ENCODE measurements at places on chromosomes 12 and 14.
A peak's percentile ranks its signal among the peaks of the same experiment; 100 is the strongest.

GRCh38 chr12:14257734-14258574, 107.5 kb upstream of the ATF7IP start:
- DNase-seq = peak; percentile 77

- no peak for DNase-seq
These were observed 110.3 kb downstream of the SLC38A1 start for GRCh38 chr12:46158501-46158900.

GRCh38 chr14:32226056-32226455, 23.0 kb upstream of the RNU6-8 start:
- DNase-seq = no peak

DNA sequence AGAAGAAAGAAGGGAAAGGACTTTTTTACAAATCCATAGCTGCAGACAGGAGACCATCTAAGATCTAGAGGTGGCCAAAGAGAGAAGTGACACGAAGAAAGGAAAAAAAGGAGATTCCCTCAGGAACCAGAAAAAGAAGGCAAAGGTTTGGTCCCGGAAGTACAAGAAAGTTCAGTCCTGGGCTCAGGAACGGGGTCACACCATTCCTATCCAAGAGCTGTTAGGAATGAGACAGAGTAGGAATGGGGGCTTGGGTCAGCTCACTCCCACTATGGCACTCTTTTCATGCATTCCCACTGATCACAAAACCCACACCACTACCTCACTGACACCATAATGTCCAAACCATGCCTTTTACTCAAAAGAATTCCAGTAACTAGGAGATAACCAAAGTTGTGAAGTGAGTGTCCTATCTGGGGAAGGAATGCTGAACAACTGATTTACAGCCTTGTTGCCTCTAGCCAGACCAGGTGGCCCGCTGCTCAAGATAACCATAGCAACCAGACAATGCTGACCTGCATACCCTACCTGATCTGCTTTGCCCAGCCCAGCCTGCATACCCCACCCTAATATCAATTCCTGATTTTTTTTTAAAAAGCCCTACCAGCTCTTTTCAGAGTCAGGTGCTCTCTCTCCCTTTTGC, 8.4 kb downstream of the PPP2R3C start:
- no peak for DNase-seq

DNA sequence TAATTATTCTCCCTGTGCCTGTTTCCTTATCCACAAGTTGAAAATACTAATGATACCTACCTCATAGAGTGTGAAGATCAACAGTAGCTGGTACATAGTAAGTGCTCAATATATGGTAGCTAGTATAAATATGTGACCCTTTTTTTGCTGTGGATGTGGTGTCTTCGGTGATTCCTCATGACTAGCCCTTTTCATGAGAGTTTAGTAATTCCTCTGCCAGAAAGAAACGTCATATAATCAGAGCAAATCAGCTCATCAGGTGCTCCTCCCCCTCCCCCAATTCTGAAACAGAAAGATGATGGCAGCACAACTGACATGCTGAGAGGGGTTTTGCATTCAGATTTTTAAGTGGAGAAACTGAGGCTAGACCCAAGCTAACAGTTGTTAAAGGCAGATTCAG, 210.8 kb downstream of the SLC41A2 start:
- no peak for DNase-seq

DNA sequence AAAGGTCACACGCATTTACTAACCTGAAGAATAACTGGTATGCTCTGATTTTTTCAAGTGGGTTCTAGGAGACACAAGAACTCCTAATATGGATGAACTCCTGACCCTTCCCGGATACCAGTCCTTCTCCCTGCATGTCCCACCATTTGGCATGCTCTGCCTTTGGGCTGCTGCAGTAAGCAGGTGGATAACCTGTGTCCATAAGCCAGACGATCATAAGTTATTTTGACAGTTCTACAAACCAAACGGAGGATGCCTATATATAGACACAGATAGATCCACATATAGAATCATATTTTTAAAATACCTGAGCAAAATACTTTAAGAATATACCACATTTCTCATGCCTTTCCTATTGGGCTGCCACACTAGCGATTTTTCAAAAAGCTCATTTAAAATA, 49.4 kb downstream of the TMTC1 start:
- no peak for DNase-seq

- no peak for DNase-seq
These were observed 163.6 kb upstream of the TBX3 start for GRCh38 chr12:114847441-114848035.

GRCh38 chr12:89454080-89454848, 70.3 kb downstream of the GALNT4 start:
- DNase-seq = no peak

- no peak for DNase-seq
These were observed 614.6 kb upstream of the ATP2B1 start for GRCh38 chr12:90323217-90323616.

DNA sequence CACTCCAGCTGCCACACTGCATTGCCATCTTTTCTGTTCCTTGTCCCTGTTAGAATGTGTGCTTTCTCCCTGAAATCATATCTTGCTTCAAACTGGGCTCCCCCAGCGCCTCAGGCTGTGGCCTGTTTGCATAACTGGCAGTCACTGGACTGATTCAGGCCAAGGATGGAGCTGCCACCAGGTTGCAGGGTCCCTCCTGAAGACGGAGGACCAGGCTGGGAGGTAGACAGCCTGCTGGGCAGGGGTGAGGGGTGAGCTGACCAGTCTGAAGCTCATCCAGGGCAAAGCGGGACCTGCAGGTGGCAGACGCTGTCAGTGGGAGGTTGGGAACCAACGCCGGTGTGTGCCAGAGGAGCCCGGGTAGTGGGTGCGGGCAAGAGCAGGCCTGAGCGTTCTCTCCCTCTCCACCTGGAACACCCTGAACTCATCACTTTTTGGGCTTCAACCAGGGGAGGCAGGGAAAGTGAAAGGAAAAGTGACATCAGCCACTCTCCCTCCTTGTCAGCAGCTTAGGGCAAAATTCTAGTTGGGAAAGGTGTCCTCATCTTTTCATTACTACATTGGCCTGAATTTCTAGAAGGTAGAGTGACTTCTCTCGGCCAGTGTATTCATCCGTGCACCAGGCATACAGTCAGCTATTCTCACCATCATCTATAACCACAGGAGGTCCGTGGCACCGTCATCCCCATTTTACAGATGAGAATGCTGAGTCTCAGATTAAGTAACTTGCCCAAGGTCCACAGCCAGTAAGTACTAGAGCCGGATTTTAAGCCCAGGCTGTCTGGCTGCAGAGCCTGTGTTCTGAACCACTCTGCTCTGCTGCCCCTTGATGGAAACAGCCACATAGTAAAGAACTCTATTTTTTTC, 219.1 kb downstream of the SLC41A2 start:
- no peak for DNase-seq

- DNase-seq = no peak
These were observed 873.6 kb downstream of the LRFN5 start for GRCh38 chr14:42480255-42480654.

DNA sequence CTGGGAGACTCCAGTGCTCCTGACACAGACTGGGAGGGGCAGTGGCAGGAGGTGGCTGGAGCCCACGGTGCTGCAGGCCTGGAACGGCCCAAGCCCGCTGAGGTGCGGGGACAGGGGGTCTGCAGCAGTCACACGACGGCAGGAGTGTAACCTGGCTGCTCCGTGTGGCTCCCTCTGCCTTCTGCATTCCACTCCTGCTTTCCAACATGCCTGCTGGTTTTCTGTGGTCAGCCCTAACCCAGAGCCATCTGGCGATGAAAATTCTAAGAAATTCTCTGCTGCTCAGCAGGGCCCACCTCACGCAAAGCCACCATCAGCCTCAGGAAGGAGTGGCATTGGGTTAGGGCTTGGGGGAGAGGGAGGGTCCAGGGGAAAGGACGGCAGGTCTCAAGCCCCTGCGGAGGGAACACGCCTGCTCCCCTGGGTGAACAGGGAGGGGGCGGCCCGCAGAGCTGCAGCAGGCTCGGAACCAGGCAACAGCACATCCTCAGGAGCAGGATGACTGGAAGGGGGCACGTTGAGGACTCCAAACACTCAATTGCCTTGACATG, 5.0 kb upstream of the FBRSL1 start:
- no peak for DNase-seq

DNA sequence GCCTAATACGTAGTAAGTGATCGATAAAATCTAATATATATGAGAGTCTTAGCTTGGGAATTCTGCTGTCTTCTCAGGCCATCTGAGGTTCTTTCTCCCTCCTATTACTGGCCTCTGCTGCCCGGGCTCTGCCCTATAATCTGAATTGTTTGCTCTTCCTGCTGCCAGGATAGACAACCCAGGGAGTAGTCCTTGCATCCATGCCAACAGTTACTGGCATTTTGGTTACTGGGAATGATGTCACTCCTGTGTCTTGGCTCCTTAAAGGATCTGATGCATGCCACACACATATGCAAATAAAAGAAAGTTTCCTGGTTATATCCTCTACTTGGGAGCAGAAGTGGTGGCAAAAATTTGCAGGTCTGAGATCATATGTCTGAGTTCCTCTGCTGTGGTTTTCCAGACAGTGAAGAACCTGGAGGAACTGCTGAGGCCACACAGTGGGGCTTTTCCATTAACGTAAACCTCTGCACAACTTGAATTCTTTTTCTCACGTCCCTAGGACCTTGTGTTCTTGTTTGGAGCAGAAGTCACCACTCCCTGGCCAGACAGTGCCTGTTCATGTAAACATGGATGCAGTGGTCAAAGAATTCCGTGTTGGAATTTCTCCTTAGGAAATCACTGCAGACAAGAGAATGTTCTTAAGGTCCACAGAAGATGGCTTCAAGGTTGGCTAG, 320.6 kb upstream of the TBX3 start:
- no peak for DNase-seq

DNA sequence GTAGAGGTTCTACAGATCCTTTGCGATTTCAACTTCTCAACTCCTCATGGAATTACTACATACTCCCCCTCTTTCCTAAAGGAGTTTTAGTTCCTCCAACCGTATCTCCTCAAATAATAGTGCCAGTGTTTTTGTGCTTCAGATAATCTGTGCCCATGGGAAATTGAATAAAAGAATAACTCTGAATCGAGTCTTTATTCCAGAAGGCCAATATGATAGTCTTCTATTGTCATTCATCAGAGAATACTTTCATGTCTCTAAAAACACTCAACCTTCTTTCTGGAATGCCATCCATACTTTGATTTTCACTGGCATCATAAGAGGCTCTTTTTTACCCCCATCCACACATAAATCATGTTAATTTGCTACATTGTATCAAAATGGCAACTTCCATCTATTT, 911.3 kb upstream of the USP15 start:
- DNase-seq = no peak

- DNase-seq = peak; percentile 81
These were observed 576 bp downstream of the ZBTB1 start for GRCh38 chr14:64504897-64505794.

- no peak for DNase-seq
These were observed 52.1 kb downstream of the KDM5A start for GRCh38 chr12:337039-337438.

- no peak for DNase-seq
These were observed 23.1 kb downstream of the TMEM121 start for GRCh38 chr14:105549481-105549880.

DNA sequence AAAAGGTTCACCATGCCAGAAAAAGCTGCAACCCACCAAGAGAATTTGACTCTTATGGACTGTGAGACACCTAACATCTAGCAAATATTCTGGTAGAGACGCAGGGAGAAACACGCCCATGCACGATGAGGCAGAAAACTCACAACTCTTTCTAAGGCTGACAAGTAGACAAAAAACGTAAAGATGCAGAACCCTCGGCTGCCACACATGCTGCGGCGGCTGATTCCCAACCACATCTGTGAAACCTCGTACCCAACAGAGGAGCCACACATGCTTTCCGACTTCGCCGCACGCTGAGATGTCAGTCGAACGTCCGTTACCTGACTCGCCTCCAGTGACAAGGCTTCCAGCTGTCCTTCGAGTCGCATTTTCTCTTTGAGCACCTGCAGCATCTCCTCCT, 21.8 kb downstream of the GOLGA3 start:
- peak; percentile 30 for DNase-seq

GRCh38 chr14:19974844-19975243, 547 bp upstream of the OR4K15 start:
- no peak for DNase-seq

DNA sequence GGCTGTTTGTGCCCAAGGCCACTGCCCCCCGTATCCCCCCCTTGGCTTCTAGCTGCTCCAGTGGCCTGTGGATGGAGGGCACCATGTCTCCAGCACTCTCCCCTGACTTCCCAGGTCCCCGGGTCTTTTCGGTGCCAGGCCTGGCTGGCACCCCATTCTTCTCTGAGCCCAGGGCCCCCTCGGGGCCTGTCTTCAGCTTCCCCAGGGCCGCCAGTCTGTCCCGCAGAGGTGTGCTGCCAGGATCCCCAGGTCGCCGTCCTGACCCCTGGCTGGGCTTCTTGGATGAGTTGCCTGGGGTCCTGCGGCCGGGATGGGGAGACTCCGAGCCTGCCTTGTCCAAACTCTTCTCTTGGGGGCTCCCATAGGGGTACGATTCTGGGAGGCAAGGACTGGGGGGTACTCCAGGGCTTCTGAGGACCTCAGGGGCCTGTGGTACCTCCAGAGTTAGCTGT, 32.5 kb downstream of the NCKAP5L start:
- no peak for DNase-seq

DNA sequence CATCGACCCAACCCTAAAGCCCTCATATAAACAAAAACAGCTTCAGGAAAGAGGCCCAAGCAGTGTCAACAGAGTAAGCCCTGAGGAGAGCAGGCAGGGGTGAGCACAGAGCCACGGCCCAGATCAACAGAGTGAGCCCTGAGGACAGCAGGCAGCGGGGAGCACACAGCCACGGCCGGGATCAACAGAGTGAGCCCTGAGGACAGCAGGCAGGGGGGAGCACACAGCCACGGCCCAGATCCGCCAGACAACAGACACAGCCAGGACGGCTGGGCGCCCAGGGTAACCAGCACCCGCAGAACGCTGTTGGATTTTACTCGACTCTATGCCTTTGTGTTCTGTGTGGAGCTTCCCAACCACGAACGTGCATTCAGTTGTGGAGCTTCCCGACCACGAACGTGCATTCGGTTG, 15.0 kb downstream of the CCDC85C start:
- DNase-seq = no peak

DNA sequence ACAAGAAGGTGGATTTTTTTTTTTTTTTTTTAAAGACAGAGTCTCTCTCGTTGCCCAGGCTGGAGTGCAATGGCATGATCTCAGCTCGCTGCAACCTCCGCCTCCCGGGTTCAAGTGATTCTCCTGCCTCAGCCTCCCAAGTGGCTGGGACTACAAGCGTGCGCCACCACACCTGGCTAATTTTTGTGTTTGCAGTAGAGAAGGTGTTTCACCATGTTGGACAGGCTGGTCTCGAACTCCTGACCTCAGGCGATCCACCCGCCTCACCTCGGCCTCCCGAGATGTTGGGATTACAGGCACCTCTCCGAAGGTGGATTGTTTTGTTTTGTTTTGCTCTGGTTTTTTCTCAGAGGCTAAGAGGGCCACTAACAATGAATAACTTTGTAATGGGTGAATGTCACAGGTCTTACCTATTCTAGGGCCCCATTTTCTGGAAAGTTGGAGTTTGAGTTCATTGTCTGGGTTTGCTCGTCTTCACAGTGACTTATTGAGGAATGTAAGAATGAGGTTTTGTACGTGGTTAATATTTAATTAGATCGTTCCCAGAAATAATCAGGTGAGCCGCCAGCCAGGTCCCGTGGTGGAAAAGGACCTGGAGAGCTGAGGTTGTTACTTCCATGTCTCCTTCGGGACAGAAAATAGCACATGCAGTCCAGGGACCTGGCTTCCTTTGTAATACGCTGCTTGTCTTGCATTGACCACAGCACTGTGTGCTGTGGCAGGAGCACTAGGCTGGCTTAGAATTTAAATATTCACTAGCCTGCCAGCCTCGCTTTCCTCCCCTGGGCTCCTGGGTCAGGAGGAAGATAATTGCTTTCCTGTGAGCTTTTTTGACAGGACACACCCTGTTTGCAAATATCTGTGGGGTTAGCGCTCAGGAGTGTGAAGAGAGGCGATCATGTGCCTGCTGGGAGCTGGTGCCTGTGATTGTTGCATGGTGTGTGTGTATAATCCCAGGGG, 2.3 kb downstream of the HIP1R start:
- no peak for DNase-seq

Data from activated T-cell treated with anti-CD3 and anti-CD28 coated beads for 48 hours (primary cell).